ENCODE measurements at places on chromosomes 3 and 15.

DNA sequence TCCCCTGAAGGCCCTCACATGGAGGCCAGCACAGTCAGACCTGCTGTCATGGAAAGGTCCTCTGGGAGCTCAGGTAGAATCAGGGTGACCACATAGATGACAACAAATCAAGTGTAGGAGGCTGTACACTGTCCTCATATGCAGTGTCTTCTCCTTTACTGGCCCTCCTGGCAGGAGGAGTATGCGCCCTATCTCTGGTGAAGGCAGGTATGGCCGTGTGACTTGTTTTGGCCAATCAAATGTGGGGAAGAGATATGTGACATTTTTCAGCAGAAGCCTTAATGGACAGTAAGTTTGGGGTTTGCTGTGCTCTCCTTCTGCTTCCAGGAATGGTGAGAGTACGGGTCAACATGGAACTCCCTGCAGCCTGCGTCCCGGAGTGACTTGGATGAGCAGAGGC, 69.9 kb downstream of the RHCG start:
- DNase-seq, result no peak

DNA sequence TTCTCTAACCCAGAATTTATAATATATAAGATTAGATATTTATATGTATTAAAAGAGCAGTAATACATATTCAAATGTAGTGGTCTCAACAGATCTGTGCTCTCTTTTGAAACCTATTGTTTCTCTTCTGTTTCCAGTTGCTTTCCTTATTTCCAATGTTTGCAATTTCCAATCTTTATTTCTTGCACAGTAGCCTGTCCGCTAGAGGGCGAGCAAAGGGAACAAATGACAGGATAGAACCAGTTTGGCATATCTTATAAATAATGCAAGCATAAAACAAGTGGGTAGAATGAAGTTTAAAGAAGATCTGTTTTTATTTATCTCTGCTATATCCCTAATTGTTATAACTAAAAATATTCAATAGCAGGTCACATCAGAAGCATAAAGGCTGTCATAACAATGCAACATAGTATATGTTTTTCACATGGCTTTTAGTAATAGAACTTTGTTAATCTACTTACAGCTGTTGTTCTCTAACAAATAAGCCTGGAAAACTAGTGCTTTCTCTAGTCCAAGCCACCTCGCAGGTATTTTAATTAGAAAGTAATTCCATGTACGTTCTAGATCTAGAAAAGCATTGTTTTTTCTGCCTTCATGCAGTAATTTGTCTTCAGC, 15.1 kb upstream of the TCAIM start:
- peak; percentile 49 for DNase-seq

DNA sequence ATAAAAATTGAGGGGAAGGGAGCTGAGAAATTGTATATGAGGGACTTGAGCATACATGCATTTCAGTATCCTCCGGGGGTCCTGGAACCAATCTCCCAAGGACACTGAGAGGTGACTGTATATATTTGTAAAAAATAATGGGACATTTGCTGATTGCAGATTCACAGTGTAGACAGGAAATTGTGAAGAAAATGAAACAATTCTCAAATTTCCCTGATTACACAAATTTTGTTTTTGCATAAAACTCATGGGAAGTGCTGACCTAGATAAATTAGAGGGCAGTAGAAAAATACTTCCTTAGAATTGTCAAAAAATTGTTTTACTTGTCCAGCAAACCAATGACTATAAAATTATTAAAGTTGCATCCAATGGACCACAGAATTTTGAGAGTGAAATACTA, 64.0 kb downstream of the IFT57 start:
- no peak for DNase-seq

DNA sequence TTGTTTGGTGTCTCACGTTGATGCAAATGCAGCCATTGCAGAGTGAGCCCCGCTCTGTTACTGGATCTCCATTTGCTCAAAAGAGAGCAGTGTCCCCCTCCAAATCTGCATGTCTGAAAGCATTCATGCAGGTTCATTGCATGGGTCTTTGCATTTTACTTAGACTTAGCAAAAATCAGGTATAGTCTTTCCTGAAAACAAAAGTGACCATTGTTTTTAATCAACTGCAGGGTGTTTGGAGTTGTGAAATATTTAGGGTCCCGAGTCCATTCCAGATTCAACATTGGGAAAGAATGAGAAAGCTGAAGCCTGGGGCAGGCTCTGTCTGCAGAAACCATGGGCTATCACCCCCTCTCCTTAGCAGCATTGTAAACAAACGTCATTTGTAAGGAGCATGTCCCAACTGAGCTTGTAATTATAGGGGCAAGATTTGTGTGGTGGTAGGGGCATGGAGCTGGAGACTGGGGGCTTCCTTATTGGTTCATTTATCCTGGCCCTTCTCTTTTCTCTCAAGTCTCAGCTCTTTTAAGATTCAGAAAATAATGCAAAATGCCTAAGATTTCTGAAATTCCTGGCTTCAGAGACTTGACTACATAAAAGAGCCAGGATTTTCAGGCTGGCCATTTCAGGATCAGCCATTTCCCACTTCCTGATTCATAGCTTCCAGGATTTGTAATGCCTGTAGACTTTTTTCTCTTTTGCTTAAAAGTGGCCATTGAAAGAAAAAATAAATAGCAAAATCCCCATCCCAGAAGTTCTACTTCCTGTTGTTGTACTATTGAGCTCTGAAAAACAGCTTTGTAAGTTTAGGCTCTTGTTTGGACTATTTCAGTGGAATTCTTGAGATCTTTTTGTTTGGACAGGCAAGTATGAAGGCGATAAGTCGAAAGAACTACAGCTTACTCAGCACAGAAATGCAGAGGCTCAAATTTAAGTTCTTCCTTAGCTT, 23.0 kb downstream of the IGF1R start:
- DNase-seq, result no peak

DNA sequence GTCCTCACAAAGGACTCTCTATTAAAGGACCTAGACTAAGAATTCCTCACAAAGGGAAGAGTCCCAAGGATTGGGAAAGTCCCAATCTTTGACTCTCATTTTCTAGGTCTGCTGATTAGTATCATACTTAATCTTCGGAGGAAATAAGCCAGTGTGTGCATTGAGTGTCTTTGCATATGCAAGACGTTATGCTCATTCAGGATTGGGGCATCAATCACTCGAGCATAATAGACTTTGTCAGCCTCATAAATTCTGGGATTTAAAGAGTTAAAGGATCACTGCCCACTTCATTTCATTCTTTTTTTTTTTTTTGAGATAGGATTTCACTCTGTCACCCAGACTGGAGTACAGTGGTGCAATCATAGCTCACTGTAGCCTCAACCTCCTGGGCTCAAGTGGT, 154.3 kb downstream of the RBPMS2 start:
- DNase-seq, result no peak

- DNase-seq, result no peak
Observed at GRCh38 chr3:66386925-66387650, 113.7 kb downstream of the LRIG1 start.

DNA sequence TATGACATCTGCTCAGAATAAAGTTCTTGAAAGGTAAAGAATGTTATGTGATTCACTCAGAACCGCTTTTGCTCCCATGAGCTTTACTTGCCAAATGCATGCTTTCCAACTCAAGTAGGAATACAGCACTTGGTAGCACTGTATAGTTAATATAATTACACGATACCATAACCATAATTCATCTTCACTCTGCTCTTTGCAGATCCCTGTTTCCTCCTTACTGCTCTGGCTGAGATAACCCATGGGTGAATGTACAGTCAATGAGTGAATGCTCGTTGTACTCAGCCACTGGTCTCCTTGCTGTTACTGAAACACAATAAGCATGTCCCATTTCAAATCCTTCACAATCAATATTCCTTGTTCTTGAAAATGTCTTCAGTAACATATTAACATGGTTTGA, 550.0 kb downstream of the FGF12 start:
- DNase-seq, result no peak

All from CD4-positive, alpha-beta T cell treated with Interleukin-4 for 4 hours (primary cell).